ACHN (cell line): ENCODE measurements at places on chromosomes 2 and 18.

- no peak for DNase-seq
These were observed 2.1 kb downstream of the PFN4 start for GRCh38 chr2:24121066-24121465.

DNA sequence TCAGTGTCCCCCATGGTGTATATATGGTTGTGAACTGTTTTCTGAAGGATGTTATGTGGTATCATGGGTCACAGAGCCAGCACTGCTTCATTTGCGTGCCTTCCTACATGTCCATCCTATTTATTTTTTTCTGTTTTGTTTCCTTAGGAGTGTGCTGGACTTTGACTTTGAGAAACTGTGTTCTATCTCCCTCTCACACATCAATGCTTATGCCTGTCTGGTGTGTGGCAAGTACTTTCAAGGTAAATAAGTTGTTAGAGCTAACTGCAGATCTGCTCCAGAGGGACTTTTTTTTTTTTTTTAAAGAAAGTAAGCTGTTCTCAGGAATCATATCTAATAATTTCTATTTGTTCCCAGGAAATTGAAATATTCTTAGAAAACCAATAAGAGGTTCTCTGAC, 5.4 kb downstream of the USP39 start:
- DNase-seq, result no peak

DNA sequence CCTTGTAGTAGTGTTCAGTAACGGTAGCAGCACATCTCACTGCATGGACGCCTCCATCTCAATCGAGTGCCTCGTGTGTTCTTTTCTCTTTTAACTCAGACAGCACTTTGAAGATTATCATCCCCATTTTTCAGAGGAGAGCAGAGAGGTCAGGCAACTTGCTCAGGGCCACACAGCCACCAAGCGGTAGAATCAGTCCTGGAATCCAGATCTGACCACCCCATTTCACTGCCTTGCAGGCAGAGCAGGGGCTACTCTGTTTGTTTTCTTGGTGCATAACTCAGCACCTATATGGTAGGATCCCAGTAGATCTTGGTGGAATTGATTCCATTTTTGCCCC, 129.5 kb downstream of the SMAD7 start:
- no peak for DNase-seq

GRCh38 chr2:84629550-84629949, 113.3 kb downstream of the DNAH6 start:
- DNase-seq, result no peak

DNA sequence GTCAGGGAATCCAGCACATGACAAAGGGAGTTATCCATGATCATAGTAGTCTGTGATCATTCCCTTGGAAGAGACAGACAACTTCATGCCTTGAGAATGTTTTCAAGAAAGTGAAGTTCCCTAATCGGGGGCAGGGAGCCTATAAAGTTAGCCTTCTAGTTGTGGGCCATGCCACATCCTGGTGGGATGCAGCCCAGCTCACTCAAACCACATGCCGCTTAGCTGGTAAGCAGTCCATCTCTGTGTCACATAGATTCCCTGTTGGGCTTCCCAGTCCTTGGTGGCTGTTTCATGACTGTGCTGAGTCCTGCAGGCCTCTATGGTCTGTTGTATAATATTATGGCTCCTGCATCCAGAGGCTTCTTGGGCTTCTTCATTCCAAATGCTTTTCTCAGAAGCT, 11.4 kb upstream of the ARHGAP25 start:
- DNase-seq, result no peak

DNA sequence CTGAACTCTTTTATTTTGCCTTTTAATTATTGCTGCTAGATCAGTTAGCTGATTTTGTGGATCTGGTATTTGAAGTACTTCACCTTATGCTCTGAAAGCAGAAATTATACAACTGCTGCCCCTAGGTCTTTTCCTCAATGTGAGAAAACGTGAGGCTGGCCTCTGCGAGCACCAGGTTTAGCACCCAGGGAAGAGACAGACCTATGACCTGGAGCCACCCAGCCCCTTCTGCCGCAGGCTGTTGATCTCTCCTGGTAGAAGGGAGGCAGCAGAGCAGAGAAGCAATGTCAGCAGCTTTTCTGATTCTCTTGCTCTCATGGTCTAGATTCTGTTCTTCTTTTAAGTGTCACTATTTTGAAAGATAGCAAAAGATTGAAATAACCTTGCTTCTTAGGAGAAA, 19.9 kb downstream of the TRAPPC12 start:
- no peak for DNase-seq

DNA sequence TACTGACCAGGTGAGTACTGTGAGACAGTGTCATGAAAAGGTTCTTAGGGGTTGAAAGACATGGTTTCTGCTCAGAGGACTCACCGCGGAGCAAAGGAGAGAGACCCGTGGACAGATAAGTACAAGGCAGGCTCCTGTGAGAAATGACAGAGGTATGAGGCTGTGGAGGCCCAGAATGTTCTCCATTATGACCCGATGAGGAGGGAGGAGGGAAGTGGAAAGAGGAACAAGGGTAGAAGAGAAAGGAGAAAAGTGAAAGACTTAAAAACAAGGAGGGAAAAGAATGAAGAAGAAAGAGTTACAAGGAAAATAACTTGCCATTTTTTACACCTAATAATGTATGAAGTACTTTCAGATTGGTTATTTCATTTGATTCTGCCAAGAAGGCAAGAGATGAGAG, 29.8 kb downstream of the MAPRE3 start:
- DNase-seq, result no peak

GRCh38 chr2:166632616-166633015, 138.6 kb upstream of the SCN7A start:
- DNase-seq, result peak; percentile 77

GRCh38 chr2:218301176-218301819, 9.0 kb upstream of the TMBIM1 start:
- DNase-seq, result peak; percentile 88

GRCh38 chr2:232412986-232413385, 6.3 kb downstream of the ALPG start:
- no peak for DNase-seq

DNA sequence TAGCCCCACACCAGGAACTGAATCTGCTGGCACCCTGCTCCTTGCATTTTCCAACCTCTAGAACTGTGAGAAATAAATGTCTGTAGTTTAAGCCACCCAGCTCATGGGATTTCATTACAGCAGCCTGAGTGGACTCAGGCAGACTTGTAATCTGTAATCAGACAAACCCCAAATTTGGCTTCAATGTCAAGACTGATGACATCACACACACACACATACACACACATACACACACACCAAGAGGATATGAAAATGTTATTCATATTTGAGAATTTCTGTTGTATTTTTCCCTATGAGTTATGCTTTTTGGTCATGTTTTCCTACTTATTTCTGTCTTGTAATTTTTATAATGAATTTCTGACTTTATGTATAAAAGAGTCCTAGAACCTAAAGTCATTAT, 83.8 kb upstream of the GLI2 start:
- DNase-seq, result no peak

- no peak for DNase-seq
These were observed 775.4 kb downstream of the TSN start for GRCh38 chr2:122530814-122531213.

- no peak for DNase-seq
These were observed 12.2 kb downstream of the CAPG start for GRCh38 chr2:85397925-85398331.

GRCh38 chr2:53886406-53887280, 26.9 kb upstream of the GPR75 start:
- no peak for DNase-seq

DNA sequence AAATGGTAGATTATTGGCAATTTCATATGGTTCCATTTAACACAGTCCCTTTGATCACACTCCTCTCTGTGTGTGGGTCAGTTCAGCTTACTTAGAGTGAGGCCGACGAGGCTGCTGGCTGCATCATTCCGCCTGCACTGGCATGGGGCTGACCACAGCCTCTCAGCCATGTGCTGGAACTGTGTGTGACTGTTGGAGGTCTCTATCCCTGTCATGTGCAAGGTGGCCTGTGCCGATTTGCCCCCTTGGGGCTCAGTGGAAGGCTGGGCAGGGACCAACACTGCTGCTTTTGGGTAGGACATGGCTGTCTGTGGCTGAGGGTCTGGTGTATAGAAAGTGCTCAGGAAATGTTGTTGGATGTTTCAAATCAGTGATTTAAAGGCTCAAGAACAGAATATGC, 454.0 kb upstream of the HS6ST1 start:
- no peak for DNase-seq

DNA sequence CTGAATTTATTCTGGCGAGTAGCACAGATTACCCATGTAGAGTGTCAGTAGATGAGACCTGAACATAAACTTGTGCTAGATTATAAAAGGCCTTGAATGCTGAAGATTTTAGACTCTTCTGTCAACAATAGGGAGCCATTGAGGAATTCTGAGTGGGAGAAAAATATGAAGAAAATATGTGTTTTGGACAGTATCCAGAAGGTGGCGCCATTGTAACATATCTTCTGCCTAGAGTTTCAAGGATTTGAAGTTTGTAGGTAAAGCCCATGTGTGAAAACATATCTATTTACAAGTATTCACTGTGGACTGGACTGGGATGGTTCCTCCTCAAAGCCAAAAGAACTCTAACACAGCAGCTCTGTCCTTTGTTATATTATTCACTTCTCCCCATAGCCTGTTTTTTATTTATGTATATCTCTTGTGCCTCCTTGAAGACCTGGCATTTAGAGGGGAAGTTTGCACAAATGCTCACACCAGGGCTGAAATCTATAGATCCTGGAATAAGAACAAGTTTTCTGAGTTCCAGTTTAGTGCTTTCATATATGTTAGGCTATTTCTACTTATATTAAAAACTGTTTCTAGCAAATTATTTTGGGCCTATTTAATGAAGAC, 124.9 kb downstream of the RDH14 start:
- peak; percentile 60 for DNase-seq

DNA sequence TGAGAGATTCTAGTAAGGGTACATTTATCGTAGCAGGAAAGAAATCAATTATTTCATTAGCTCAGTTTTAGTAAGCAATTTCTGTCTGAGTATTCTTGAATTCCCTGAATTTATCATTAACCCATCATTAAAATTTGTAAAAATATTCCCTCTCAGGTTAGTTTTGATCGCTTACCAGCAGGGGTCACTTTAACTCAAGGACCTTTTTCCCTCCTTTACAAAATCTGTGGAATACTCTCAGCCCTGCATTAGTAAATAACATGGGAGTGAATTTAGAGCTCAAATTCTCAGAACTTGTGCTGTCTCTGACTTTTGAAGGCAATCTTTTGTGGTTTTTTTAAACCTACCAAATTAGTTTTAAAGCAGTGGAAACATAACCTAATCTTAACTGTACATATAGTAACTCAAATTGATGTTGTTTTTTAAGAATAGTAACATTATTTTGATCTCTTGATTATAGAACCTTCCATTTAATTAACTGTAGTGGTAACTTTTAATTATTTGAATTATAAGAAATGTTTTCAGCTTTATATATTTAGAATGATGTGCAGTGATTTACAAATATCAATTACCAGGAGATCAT, 97.2 kb downstream of the AGPS start:
- DNase-seq, result peak; percentile 58

GRCh38 chr2:161370981-161371380, 45.1 kb upstream of the TBR1 start:
- no peak for DNase-seq

GRCh38 chr2:217475791-217476190, 527.0 kb downstream of the TNS1 start:
- DNase-seq, result no peak

DNA sequence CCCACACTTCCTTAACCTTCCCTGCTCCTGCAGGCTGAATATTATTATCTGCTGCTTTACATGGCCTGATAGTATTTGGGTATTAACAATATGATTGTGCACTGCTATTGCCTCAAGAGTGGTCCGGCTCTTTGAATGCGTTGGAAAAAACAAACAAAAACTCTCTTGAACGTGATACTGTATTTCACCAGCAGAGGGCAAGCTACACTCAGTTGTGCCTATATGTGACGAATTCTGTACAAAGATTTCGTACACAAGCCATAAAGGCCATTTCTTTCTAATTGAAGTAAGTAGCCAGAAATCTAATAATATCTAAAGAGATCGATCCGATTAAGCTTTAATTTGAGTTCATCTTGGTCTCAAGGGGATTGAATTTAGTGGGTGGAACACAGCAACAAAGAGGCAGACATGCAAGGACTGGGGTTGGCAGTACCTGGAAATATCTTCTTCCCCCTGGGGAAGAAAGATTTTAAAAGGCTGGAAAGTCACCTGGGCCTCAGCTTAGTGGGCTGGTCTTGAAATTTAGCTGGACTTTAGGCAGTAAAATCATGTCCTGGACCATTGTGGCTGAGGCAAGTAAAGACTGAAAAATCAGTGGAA, 49.3 kb upstream of the RAB6D start:
- DNase-seq, result peak; percentile 67

GRCh38 chr2:223901311-223901710, 43.8 kb downstream of the WDFY1 start:
- no peak for DNase-seq

DNA sequence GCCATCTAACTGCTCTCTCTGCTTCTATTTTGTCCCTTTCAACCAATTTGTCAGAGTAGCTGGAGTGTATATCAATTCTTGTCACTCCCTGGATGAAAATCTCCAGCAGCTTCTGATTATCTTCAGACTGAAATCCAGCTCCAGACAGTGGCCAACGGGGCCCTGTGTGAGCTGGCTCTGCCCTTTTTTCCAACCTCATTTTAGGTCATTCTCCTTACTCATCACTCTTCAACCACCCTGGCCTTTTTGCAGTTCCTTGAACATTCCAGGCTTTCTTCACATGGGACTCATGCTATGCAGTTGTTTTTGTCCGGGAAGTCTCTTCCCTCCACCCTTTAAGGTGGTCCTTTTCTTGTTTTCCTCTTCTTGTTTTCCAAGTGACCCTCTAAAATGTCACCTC, 15.4 kb upstream of the FAP start:
- no peak for DNase-seq

GRCh38 chr2:195413944-195414343, 243.1 kb upstream of the SLC39A10 start:
- DNase-seq, result no peak

DNA sequence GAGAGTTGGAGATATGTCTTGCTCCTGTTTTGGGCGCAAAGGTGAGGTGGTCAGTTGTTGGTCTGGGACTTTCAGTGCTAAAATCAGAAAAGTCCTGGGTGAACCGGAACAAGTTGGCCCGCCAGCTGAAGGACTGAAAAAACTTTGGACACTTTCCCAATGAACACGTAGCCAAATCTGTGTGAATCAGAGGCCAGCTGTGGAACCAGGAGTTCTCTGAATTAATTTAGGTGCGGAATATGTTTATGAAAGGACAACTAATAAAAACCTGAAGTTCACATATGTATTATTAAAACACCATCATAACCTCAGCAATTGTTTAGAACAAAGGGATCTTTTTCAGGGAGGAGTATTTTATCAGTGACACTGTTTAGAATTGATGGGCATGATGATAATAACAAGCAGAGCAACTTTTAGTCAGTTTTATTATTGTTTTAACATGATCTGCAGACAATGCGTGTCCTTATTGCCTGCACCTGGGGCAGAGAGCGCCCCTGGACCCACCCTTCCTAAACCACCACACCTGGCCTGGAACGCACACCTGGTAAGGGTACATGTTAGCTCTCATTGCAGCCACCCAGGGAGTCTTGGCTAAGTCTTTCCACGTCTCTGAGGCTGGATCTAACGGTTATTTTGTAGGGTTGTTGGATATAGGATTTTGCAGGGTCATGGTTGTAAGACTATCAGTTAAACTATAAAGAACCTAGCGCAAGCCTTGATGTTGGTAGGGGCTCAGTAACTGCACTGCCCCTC, 9.9 kb upstream of the ODC1 start:
- DNase-seq, result no peak
